ENCODE measurements at places on chromosomes 7 and 10. TPM values are rescaled to one million over a fixed set of nuclear protein-coding genes. Genes with fewer than 3 reads are reported as not detected.
A peak's percentile ranks its signal among the peaks of the same experiment; 100 is the strongest.

The VWA2 gene
- not detected for total RNA-seq

- no peak for DNase-seq
These were observed 98.9 kb upstream of the SDK1 start for GRCh38 chr7:3201937-3202710.

GRCh38 chr10:48598243-48598935 lies 6.5 kb downstream of the ARHGAP22 start:
- DNase-seq: no peak

DNA sequence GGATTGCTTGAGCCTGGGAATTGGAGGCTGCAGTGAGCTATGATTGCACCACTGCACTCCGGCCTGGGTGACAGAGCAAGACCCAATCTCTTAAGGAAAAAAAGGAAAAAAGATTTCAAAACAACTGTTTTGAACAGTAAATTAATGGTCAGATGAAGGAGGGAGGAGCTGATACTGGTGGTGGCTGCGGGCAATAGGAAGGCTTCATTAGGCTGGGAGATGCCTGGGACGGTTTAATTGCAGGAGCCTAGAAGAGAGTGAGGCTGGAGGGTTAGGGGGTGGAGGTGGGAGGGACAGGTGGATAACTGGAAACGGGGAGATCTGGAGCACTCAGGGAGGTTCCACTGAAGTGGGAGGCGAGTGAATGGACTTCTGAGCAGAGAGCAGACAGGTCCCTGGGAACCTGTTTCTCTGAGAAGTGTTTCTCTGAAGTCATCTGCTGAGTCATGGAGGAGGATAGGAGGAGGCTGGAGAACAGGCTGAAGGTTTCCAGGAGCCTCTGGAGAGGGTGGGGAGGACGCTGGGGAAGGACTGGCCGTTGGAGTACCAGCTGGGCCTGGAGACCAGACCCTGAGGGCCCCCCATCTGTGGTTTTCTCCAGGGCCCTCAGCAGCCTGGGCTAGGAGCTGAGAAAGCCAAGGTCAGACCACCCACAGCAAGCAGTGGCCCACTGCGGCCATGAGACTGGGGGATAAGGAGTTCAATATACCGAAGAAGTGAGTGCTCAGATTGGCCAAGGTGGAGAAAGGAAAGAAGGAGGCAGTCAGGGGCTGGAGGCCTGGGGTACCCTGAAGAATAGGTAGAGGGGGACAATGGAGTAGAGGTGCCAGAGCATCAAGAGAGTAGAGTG lies 14.4 kb upstream of the YWHAG start:
- DNase-seq: peak; percentile 95
